ENCODE measurements at places on chromosomes 5 and 9.

- no peak for DNase-seq
These were observed 14.9 kb downstream of the SEMA6A start for GRCh38 chr5:116559673-116560164.

DNA sequence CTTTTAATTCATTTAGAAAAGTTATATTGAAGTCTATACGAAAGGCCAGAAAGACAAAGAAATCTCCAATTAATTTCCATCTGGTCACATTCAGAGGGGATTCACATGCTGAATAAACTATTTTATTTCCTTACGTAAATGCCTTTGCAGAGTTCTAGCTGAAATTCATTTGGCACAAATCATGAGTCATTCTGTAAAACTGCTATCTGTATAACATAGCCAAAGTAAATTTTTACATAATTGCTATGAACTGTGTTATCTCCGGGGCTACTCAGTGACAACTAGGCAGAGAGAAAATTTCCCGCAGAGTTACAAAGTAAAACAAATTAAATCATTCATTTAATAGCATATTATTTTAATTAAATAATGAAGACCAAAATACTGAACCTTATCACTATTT, 463.2 kb upstream of the ADAMTS16 start:
- DNase-seq = no peak

DNA sequence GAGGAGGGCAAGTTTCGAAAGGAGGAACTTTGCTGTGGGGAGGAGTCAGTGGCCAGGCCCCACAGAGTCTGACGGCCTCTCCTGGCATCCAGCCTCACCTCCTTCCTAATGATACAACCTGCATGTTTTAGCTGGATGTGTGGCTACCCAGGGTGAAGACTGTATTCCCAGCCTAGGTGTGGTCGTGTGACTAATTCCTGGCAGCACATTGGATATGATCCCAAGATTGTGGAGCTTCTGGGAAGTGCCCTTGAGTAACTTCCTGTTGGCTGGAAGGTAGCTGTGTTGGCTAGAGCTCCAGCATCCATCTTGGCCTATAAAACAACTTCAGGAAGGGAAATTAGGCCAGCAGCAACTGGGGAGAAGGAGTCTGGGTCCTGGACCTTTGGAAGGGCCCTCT, 19.0 kb upstream of the LPCAT1 start:
- DNase-seq = peak; percentile 43

- DNase-seq = no peak
These were observed 15.1 kb downstream of the TCOF1 start for GRCh38 chr5:150372639-150373038.

GRCh38 chr9:99850736-99851499, 29.2 kb downstream of the NR4A3 start:
- DNase-seq = no peak

DNA sequence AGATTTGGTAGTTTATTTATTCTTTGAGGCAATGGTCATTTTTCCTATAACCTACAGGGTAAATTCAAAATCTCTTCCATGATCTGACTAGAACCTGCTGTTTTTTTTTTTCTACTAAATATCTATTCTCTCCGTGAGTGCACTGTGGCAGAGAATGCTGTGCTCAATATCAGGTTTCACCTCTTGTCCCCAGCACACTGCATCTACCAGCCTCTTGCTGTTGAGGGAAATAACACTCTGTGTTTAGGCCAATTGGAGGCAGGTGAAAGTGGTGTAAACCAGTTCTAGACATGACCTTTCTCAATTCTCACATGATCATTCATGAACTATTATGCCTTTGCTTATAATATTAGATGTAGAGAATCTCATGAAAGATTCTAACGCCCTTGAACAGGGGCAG, 2365.9 kb downstream of the MAT2B start:
- DNase-seq = no peak

- DNase-seq = peak; percentile 64
These were observed 4.4 kb upstream of the DCTN4 start for GRCh38 chr5:150763023-150763769.

GRCh38 chr5:62326302-62326701, 20.3 kb downstream of the KIF2A start:
- DNase-seq = no peak

DNA sequence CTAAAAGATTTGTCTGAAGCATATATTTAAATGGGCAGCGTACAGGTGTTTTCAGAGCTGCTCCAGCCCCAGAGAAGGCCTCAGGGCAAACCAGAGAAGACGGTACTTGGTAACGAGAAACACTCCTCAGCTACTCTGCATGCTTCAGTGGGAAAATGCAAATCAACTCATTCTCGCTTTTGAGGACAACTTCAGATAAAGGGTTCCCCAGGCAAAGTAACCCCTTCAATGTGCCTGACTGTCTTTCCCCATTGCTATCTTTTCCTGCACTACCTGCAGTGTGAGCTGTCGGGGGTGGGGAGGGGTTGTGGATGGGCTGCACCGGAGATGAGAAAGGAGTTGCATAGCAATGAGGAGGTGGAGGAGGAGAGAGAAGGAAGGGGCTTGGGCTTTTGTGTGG, 339.7 kb upstream of the CLINT1 start:
- no peak for DNase-seq

DNA sequence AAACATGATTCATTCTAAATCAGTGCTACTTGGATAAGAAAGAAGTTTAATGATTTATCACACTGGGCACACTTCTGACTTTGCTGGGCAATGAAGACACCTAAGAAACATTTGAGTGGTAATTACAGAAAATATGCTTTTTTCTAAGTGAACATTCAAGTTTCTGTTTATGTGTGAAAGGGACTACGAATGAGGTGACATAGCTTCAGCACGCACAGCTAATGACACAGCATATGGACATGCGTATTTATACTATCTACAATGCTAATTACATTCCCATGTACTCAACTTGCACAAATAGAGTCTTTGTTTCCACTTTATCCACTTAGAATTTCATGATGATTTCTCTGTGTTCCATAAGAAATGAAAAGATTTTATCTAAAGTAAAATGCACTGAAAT, 40.6 kb downstream of the FREM1 start:
- no peak for DNase-seq

DNA sequence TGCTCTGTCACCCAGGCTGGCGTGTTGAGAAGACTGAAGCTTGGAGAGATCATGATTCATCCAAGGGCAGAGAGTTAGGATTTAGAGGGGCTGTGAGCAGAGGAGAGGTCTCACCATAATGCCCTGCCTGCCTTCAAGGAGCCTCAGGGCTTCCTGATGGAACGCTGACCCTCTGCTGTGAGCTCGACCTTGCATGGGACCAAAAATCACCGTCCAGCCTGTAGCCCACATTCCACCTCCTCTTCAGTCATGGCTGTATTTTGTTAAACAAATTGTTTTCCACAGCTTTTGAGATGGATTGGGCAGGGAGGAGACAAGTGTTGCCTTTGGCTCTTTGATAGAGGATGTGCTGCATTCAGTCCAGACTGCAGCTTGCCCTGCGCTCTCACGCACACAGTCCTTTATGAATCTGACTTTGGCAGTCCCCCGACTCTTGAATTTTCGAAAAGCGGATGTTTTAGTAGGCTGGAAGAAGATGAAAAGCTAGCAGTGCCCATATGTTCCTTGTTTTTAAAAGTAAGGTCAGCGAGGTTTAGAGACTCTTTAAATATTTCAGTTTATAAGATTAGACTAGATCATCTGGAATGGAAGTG, 79.5 kb downstream of the MVB12B start:
- DNase-seq = no peak

DNA sequence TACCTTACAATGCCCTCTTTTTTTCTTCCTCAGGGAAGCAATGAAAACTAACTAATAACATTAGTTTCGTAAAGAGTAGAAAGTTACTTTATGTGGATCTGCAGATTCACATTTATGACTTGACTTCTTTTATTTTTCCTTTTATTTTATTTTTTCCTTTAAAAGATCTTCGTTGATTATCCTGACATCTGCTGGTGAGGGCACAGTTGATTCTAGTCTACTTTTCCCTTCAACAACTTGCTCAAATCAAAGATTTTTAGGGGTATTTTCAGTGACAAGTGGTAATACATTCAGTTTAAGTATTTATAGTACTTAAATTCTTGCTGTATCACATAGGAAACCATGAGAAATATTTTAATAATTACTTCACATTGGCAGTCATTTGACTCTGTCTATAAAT, 4.9 kb downstream of the EDIL3 start:
- no peak for DNase-seq

DNA sequence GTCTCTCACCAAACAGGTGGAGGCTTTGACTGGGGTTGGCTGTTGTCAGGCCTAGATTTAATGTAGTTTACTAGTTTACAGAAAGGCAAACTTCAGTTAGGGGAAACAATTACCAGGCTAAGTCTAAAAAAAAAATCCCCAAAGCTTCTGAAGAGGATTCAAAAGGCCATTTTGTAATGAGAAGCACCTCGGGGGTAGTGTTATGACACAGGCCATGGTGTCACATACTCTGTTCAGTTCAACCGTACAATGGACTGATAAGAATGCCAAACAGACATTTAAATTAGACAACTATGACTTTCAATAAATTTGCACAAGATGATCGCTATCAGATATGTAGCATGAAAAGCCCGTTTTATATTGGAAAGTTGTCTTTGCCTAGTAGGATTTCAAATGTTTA, 120.1 kb upstream of the PCA3 start:
- no peak for DNase-seq

DNA sequence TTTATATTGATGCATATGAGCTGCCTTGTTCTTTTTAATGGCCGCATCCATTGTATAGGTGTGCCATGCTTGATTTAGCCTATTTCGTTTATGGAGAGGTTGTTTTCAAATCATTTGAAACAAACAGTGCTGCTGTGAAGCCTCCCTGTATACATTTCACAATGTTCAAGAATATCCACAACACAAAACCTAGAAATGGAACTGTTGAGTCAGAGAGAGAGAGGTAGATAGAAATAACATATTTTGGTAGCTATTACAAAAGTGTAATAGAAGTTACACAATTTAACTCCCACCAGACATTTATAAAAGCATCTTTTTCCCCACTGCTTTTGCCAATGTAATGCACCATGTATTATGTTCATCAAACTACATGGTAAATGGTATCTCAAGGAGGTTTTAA, 82.0 kb downstream of the FRMD3 start:
- no peak for DNase-seq

- no peak for DNase-seq
These were observed 455 bp downstream of the KIF20A start for GRCh38 chr5:138179277-138179857.

GRCh38 chr5:131330031-131330430, 66.2 kb downstream of the CDC42SE2 start:
- no peak for DNase-seq

DNA sequence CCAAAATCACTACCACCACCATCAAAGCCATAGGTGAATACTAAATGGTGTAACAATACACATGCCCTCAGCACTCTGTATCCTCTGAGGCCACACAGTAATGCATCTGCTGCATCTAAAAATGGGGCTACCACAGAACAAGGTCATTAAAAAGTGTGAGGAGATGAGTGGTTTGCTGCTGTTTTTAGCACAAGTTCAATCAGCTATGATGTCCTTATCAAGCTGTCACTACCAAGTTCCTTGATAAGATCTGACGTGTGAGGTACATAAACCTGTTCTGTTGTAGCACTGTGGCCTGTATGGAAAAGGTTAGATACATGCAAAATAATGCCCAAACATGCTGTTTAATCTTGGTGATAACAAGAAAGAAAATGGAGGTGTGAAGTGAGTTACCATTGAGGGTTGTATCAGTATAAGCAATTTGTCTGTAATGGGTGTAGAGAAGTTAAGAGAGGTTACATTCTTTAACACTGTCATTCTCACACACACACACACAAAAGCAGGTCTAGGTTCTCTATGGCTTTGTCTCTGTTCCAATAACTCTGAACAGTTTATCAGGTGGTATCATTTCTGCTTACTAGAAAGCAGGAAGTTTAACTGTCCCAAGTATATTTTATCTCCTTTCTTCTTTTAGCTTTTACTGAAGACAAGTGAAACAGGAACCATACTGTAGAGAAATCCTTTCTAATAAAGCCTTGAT, 252.9 kb downstream of the CWC27 start:
- DNase-seq = no peak

GRCh38 chr9:35972093-35972492, 14.1 kb upstream of the OR2S2 start:
- DNase-seq = peak; percentile 47

- no peak for DNase-seq
These were observed 93.9 kb downstream of the LHFPL2 start for GRCh38 chr5:78554670-78555069.

DNA sequence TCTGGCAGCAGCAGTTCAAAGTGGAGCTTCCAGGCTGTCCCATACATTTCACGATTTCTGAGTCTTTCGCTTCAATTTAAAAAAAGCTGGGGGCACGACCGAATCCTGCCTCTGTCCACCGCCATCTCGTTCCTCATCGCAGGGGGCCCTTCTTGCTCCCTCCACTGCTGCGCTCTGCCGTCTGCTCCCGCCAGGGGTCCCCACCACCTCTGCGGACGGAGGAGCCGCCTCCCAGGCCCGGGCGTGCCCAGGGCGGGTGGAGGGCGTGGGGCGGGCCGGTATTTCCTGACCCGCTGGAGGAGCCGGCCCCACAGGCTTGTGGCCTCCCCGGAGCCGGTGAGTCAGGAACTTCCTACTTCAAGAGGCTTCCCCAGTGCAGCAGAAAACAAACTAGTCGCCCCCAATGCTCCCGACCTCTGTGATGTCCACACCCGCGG, 50.4 kb downstream of the USP20 start:
- DNase-seq = peak; percentile 94

- no peak for DNase-seq
These were observed 60.2 kb upstream of the SLC25A51 start for GRCh38 chr9:37963936-37964739.

DNA sequence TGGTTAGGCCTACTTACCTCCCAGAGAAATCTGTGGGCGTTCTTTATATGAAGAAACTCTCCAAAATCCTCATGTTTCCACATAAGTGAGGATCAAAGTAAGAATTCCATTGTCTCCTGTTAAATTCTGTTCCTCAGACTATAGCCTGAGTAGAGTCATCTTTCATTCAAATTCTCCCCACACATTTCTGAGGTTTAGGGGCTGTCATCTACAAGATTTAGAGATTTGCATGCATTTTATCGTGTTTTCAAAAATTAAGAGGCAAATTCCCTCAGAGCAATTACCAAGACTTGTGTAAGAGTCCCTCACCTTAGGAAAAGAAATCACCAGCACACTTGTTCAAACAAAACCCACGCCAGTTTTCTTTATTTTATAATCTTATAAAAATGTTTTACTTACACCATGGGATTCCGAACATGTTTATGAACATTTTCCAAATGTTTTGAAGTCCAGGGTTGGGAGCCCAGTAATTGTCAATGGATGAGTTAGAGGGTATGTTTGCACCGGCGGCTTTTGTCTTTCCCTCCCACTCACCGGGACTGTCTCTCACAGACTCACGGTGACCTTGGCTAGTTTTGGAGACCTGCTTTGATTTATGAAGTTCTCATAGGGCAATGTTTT, 367.6 kb downstream of the ENC1 start:
- DNase-seq = no peak

- DNase-seq = no peak
These were observed 53.9 kb downstream of the OSTF1 start for GRCh38 chr9:75142202-75142601.

- no peak for DNase-seq
These were observed 760 bp downstream of the NPR3 start for GRCh38 chr5:32711681-32712480.

DNA sequence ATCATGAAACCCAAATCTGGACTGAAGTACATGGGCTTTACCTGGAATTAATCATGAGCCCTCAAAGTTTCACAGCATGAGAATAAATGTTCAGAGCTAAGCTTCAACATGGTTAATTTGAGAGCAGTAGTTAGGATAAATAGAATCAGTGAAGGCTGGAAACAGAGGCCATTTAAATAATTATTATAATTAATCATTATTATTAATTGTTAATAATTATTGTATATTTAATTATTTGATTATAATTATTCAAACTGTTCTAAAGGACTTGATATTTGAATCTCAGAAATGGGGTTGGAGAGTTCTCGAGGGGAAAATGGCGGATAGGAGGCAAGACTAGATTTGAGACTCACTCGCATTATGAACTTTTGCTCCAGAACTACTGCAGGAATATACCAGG, 119.6 kb upstream of the ITGA1 start:
- DNase-seq = no peak

Data from femur (tissue), 1 donor.